Stimulated activated CD4-positive, alpha-beta T cell treated with anti-CD3 and anti-CD28 coated beads, Interleukin-4, amount 100 ng/mL, for 4 hours (primary cell): ENCODE measurements at places on chromosomes 12 and 14.

- DNase-seq, result no peak
Observed at GRCh38 chr12:111446631-111447570, 41.2 kb downstream of the SH2B3 start.

DNA sequence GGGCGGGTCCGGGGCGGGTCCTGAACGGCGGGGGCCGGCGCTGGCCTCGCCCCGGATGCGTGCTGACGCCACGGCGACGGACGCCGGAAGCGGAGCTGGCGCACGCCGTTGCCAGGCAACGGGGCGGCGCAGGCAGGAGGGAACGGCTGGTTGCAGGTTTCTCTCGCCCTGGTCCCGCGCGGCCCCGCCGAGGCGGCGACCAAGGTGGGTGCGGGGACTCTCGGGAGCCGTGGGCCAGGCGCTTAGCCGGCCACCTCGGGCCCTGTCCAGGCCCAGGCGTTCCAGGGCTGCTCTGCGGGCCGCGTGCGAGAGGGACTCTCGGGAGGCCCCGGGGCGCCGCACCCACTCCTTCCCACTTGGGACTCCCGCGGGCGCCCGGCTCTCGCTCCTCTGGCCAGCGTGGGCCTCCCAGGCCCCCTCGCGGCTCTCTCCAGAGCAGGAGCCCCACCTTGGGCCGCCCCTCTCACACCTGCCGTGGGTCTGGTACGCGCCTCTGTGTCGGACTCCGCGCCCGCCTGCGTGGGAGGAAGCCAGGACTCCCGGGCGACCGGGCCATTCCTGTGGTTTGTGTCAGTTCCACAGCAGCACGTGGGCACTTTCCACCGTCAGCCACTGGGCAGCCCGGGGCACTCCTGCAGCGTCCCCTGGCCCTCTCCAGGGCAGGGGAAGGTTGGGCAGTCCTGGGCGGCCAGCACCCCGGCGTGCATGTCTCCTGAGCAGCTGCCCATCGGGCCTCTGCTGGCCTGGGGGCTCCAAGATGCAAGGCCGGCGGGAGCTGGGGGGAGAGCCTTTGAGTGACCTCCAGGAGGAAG lies at the start of gene CLBA1:
CLBA1 (plus strand) TSS at position 114 of the 812 bp plus-strand sequence; CDS start at position 758, 644 bp downstream.
- DNase-seq, result peak; percentile 87

DNA sequence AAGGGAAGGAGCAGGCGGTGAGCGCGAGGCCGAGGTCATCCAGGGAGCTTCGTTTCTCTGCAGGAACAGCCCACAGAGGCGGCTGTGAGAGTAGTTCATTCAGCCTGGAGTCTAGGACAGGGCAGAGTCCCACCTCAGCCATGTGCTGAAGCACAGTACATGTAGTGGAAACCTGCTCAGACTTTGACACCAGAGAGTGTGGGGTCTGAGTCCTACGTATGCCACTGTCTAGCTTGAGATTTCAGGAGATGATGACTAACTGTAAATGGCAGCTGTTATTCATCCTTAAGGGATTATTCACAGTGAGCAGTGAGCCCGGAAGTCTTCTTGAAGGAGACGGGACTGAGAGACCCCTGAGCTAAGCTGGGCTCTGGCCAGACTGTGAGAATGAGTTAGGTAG lies 938 bp upstream of the SLC6A13 start:
- DNase-seq, result no peak

- no peak for DNase-seq
Observed at GRCh38 chr12:128891856-128892255, 38.6 kb downstream of the GLT1D1 start.

DNA sequence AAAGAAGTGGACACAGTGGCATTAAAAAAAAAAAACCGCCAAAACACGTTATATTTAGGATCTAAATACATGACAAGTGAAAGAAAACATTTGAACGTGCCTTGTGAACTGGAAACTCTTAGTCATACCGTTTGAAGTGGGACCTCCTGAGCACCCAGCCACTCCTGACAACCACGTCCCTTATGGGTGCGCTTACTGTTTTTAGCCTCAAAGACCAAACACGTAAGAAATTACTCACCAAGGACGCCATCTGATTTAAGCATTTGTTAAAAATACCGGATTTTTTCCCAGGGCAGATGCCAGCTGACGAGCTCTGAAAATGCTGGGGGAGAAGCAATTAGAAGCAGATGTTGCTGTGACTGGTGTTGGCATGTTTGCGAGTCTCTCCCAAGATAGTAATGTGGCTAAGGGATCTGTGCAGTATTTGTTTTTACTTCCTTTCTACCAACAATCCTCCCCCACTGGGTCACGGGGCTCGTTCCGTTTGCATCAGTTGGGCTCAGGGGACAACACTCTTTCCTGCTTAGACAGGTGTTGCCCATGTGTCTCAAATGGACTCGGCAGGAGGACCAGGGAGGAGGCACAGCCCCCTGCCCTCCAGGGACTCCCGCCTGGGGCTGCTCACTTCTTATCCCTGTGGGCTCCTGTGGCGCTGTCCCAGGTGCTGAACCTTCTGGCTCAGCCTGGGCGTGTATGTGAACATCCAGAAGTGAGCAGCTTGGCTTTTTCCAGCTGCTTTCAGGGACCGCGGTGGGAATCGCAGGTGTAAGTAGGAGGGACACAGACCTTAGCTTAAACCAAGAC lies 101.0 kb downstream of the BEGAIN start:
- DNase-seq, result peak; percentile 13

DNA sequence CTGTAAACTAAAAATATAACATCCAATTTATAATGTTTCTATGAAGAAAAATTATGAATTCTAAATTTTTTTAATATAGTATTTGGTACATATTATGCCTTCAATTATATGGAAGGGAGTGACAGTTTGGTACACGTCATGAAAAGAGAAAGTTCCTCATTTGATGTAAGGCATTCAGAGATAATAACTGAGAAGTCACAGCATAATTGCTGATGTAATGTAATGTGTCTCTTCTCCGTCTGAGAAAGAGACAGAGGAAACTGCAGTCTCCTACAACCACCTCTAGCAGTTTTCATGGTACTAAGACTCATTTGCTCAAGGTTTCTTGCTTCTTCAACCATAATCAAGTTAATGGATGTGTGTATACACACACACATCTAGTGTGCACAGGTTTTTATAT lies 2.3 kb upstream of the CD69 start:
- no peak for DNase-seq

DNA sequence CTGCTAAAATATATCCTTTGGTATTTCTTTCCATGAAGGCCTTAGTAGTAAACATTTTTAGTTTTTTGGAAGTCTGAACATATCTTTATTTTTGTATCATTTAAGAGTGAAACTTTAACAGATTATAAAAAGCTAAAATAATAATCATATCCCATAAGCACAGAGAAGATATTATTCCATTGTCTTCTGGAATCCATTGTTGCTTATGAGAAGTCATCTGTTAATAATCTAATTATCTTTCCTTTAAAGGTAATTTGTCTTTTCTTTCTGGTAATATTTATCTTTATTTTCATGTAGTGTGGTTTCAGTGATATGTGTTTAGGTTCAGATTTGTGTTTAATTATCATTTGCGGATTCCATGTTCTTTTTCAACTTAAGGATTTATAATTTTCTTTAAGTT lies 261.7 kb downstream of the MSRB3 start:
- DNase-seq, result no peak

- no peak for DNase-seq
Observed at GRCh38 chr12:116171549-116171948, 105.9 kb downstream of the MED13L start.

DNA sequence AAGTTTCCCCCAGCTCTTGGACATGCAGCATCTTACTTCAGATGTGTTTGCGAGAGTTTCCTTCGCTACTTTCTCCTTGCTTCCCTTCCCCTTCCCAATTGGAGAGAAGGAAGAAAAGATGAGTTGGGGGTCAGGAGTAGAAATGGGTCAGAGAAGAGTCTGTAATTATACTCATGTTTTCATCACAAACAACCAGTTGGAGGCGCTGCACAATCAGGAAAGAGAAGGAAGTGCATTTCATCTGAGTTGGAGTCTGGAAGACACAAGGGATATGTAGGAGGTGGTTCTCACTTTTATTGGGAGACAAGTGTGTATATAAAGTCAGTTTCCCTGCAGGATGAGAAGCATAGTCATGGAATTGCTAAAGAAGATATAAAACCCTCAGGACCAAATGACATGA lies 31.3 kb upstream of the VSX2 start:
- no peak for DNase-seq

DNA sequence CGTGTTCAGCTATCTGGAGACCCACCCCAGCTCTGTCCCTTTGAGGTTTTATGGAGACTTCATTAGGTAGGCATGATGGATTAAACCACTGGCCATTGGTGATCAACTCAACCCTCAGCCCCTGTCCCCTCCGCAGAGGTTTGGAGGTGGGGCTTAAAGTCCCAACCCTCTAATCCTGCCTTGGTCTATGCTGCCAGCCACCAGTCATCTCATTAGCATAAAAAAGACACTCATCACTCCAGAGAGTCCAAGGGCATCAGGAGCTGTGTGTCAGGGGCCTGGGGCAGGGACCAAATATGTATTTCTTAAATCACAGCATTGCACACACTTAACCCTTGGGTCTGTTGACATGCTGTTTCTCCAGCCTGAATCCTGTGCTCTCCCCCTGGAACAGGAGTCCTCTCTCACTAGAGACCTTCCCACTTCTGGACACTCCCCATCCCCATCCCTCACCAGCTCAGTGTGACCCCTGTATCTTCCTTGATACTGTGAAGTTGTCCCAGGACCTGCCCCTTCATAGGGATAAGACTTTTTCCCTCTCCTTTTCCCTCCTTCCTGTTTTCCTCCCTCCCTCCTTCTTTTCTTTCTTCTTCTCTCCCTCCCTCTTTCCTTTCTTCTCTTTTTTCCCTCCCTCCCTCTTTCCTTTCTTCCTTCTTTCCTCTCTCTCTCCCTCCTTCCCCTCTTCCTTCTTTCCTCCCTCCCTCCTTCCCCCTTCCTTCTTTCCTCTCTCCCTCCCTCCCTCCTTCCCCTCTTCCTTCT lies 54.7 kb upstream of the CLMN start:
- no peak for DNase-seq

GRCh38 chr14:34685819-34686428 lies 28.5 kb downstream of the CFL2 start:
- DNase-seq, result no peak

DNA sequence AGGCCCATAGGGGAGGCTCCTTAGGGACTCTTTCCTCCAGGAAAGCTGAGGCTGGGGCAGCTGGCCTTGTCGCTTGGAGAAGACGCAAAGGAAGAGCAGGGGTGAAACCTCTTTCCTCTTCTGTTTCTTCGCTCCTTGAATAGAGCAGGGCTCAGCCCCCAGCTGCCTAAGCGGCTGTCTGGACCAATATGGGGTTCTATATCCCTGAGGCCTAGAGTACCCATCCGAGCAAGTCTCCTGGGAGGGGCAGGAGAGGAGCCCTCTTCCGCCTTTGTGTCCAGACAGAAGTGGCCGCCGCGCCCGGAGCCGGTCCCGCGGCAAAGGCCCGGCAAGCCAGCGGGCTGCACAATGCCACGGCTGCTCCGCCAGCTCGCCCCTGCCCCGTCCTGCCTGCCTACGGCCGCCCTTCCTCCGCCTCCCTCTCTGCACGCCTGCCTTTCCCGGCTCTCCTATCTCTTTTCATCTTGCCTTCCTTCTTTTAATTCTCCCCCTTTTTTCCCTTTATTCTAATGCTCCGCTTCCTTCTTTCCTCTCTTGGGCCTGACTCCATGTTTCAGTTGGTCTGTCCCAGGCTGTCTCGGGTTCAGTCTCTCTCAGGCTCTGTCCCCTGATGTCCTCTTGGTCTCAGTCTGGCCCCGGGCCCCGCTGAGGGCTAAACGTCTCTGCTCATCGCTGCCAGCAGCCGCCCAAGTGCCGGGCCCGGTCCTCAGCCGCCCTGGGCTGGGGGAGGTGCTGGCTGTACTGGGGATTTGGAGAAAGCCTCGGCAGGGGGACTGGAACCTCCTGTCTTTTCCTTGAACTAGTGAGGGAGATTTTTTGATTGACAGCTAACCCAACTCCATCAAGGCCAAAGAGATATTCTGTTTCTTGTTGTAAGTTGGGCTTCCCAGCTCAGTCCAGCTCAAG lies 2.5 kb upstream of the HOXC9 start:
- no peak for DNase-seq

- no peak for DNase-seq
Observed at GRCh38 chr14:102902523-102903247, 19.8 kb upstream of the AMN start.
